ENCODE measurements at places on chromosomes 12 and 14.

DNA sequence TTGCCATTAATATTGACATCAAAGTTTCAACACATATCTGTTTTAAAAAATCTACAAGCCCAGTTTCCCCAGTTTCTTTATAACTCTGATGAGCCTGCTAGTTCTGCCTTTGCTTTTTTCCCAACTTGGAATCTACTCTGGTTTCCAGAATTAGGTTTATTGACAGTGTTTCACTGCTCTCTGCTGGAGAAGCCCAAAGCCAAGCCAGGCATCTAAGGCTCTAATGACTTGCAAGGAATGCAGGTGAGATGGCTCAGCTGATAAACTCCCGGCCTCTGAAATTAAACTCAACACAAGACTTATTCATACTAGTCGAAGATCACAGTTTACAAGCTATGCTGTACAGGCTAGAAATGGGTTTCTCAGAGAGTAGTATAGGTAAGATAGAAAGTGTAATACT, 54.3 kb downstream of the HMGA2 start:
- DNase-seq, result no peak

GRCh38 chr12:100302081-100302480, 35.1 kb downstream of the SCYL2 start:
- no peak for DNase-seq

- no peak for DNase-seq
These were observed 83.5 kb downstream of the CAND1 start for GRCh38 chr12:67352682-67353081.

DNA sequence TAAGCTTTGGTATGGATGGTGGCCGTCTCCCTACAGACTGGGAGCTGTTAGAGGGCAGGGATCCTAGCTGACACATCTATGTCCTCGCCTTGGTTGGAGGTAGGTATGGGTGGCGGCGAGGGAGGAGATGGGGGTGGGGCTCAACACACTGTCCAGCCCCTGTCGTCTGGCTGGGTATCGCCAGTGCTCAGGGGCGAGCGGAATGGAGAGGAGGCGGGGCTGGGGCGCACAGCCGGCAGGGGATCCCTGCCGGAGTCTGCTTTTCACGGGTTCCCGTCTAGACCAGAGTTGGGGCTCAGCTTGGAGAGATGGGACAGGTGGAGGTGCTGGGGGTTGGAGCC, 16.1 kb downstream of the TAMALIN start:
- DNase-seq, result no peak

DNA sequence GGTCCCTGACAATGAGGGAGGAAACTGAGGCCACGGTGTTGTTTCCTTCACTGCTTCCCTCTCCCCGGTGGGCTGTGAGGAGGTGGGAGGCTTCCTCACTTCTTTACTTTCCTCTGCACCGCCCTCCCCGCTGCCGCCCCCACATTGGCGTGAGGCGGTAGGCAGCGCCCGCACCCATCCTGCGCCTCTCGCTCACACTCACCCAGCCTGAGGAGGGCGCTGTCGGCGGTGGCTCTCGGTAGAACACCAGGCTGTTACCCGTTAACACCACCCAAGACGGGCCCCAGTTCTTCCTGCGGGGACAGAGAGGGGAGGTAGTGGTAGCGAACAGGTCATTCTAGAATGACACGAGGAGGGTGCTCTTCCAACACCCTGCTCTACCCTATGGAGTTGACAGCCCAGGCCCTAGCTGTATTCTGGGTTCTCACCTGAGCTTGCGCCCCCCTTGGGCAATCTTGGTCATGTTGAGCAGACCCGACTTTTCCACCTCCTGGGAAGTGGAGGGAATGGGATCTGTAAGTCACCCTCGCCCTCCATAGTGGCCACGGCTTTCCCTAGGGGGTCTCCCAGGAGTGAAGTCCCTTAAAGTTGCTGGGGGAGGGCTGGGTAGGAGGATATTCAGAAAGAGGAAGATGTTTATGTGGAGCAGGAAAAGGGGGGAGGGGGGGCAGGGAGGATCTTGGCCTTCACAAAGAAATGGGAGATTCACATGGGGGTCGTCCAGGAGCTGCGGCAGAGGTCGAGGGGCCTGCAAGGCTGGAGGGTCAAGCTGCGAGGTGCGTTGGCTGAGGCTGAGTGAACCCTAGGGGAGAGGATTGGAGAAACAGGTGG, 3.3 kb downstream of the ARHGAP9 start:
- DNase-seq, result no peak

GRCh38 chr14:67270933-67271332, 29.7 kb downstream of the PALS1 start:
- no peak for DNase-seq

- no peak for DNase-seq
These were observed 6.4 kb downstream of the OAS1 start for GRCh38 chr12:112913038-112913688.

DNA sequence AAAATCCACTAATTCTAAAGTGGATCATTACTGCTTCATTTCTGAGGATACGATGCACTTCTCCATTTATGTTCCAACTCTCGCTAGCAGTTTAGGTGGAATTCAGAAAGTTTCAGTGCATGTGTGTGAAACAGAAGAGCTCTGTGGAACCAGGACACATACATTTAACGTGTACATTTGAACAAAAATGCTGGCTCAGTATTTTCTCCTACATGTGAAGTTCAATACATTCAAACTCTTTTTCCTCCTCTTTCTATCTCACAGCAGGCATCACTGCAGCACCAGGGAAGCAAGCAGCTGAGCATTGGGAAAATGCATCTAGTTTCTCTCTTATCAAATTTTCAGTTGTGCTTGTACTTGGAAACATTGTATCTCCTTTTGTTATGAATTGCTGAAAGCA, 169.4 kb upstream of the CNTN1 start:
- DNase-seq, result no peak

DNA sequence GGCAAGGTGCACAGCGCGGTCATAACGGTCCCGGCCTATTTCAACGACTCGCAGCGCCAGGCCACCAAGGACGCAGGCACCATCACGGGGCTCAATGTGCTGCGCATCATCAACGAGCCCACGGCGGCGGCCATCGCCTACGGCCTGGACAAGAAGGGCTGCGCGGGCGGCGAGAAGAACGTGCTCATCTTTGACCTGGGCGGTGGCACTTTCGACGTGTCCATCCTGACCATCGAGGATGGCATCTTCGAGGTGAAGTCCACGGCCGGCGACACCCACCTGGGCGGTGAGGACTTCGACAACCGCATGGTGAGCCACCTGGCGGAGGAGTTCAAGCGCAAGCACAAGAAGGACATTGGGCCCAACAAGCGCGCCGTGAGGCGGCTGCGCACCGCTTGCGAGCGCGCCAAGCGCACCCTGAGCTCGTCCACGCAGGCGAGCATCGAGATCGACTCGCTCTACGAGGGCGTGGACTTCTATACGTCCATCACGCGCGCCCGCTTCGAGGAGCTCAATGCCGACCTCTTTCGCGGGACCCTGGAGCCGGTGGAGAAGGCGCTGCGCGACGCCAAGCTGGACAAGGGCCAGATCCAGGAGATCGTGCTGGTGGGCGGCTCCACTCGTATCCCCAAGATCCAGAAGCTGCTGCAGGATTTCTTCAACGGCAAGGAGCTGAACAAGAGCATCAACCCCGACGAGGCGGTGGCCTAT, 875 bp downstream of the HSPA2 start:
- DNase-seq, result no peak

DNA sequence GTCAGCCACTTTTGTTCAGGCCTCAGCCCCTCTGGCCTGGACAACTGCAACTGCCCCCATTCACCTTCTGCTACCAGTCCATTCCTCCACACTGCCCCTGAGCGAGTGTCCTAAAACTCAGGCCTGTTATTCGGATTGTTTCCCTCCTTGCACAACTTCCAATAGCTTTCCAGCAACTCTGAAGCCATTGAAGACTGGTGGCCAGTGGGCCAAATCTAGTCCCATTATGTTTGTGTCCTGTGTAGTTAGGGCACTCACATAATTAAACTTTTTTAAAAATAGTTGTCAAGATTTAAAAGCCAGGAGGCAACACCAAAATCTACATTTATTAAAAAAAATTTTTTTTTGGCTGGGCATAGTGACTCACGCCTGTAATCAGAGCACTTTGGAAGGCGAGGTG, 17.8 kb upstream of the FIGNL2 start:
- no peak for DNase-seq

DNA sequence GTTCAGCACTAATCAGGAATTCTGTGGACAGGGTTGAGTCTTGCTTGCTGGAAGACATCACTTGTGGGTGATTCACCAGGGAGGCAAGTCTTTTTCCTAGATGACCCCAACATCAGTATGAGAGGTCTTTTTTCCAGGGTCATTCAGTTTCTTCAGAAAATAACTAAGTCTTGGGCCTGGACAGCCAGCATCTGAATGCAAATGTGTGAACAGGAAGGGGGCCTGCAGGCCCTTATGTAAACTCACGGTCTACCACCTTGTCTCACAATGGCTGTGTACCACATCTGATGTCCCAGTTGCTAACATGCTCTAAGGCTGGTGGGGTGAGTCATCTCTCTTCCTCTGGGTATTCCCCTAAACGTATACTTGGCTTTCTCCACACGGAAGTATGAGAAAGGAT, 79.2 kb downstream of the HECTD4 start:
- DNase-seq, result peak; percentile 35

GRCh38 chr12:87988534-87988933, 40.7 kb downstream of the C12orf50 start:
- no peak for DNase-seq

DNA sequence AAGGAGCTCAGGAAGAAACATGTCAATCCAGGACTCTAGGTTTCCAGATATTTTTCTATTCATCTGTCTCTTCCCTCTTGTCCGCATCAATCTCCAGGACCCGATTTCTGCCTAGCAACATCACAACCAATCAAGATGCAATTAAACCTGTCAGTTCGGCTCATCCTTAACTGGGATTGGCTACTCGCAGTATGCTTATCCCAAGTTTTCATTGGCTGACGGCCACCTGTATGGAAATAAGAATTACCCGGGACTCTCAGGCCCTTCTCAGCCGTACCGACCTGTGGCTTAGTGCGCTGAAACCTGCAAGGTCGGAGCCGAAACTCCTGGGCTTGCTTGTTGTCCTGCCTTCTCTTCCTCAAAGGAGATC, 20.4 kb upstream of the ATP5MC2 start:
- peak; percentile 59 for DNase-seq

DNA sequence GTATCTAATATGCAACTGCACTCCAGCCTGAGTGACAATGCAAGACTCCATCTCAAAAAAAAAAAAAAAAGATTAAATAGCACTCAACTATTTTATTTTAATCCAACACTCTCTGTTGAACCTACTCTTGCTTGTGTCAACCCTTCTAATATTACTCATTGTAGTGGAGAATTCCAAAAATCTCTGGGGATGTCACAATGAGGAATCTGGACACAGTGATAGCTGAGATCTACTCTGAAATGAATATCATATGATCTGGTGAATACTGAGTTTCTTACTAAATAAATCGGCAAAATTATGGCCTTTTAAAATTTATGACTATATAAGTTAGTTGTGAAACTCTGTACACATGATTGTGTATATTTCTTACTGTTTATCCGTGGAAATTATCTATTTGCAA, 418.2 kb downstream of the BCAT1 start:
- no peak for DNase-seq

GRCh38 chr12:132158677-132159554, 14.7 kb downstream of the NOC4L start:
- no peak for DNase-seq

- DNase-seq, result peak; percentile 59
These were observed 500 bp downstream of the GPR137C start for GRCh38 chr14:52553002-52553670.

GRCh38 chr12:104873374-104873773, 84.7 kb downstream of the SLC41A2 start:
- peak; percentile 15 for DNase-seq

GRCh38 chr12:45587012-45587411, 142.5 kb upstream of the ARID2 start:
- DNase-seq, result no peak

- DNase-seq, result no peak
These were observed 225.0 kb upstream of the G2E3 start for GRCh38 chr14:30333934-30334333.

DNA sequence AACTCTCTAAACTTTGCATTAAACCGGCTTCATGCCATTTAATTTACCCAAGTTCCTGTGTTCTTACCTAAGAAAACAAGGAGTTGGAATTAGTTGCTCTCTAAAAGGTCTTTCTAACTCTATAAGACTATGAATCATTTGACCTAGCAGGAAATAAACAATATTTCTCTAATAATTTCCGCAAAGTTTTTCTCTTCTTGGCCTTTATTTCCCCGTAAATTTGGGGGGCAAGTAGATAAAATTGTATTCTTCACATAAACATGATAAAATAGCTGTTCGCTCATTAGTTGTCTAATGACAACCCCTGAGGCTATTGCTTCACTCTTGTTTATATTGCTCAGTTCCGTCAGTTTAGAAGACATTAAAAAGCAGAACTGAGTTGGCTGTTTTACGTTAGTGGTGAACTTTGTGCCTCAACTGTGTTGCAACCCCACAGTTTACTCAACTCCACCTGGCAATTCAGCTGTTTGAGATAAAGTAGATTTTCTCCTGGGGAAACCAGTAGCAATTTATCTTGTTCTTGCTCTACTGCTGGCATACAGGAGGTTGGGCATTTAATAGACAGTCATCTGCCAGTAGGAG, 74.7 kb downstream of the BTG1 start:
- DNase-seq, result no peak

DNA sequence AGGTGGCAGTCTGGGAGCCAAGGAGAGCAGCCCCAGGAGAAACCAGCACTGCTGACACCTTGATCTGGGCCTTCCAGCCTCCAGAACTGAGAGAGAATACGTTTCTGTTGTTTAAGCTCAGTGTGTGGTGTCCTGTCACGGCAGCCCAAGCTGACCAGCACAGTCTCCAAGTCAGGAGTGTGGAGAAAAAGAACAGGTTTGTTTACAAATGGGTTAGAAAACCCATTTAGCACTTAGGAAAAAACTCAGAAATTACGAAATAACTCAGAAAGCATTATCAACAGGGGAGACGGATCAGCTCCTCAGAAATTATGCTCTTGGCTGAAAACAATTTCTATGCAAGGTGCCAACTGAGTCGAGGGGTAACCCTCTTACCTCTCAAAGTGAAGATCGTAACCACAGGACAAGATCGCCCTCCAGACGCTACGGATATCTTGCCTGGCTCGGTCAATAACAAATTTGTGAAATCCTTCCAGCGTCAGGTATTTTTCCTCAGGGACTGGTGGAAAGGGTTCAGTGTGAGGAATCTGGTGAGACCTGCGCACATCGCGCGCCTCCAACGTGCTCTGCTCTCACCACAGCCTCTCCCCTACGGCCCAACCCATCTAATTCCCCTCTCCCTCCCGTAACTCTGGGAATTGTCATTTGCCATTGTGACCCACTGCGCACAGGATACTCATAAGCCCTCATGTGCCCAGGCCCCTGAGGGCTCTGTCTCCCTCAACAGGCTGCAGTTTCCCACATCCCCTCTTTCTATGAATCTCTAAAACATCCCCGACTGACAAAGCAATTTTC, 50.2 kb downstream of the TRAFD1 start:
- no peak for DNase-seq

- DNase-seq, result no peak
These were observed 391.3 kb downstream of the FLRT2 start for GRCh38 chr14:85921241-85921640.

All from adipocyte (in vitro differentiated cells).